Activated naive CD4-positive, alpha-beta T cell treated with Interleukin-2 at 50 U/mL for 16 hours (primary cell): ENCODE measurements at places on chromosomes 13 and 19.

GRCh38 chr19:46974181-46974580, 45.5 kb upstream of the NPAS1 start:
- DNase-seq: no peak

DNA sequence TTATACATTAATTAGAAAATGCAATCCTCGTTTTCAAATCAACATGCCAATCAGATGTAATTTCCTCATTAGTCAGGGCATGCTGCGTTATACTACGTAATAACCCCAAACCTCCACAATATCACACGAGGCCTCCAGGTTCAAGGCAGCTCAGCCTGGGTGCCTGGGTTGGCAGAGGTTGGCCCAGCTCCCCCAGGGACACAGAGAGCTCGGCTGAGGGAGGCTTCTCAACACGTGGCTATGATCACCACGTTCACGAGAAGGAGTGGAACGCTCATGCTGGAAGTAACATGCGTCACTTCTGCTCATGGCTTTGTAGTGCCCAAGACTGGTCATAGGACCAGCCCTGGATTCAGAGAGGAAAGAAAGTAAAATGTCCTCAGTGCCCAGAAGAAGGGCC, 144.9 kb upstream of the SOX1 start:
- DNase-seq: no peak

GRCh38 chr13:36456577-36456976, 24.3 kb downstream of the CCNA1 start:
- no peak for DNase-seq

DNA sequence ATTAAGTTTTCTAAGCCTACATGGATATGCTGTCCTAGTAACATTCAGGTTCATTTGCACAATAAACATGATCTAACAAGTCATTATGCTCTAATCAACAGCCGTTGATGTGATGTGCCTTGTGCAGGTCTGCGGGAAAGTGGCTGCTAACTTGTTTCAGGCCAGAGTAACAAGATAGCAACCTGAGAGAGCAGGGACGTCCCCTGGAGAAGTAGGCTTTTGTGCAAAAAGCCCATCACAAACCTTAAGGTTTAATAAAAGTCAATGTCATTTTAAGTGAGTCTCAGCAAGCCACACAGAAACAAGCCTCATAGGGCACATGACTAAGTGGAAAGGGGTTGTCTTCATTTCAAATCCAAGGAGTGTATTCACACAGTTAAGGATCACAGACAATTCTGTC, 17.6 kb downstream of the FOXO1 start:
- no peak for DNase-seq

DNA sequence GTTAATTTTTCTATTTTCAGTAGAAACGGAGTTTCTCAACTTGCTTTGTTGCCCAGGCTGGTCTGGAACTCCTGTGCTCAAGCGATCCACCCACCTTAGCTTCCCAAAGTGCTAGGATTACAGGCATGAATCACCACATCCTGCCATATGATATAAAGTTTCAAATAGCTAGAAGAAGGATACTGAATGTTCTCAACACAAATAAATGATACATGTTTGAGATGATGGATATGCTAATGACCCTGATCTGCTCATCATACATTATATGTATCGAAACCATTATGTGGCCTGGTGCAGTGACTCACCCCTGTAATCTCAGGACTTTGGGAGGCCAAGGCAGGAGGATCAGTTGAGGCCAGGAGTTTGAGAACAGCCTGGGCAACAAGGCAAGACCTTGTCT, 11.5 kb downstream of the CIB3 start:
- peak; percentile 22 for DNase-seq

- DNase-seq: no peak
These were observed 223.8 kb downstream of the MAB21L1 start for GRCh38 chr13:35252536-35253205.

- DNase-seq: no peak
These were observed 108.5 kb upstream of the C1QTNF9B start for GRCh38 chr13:24005755-24006281.

DNA sequence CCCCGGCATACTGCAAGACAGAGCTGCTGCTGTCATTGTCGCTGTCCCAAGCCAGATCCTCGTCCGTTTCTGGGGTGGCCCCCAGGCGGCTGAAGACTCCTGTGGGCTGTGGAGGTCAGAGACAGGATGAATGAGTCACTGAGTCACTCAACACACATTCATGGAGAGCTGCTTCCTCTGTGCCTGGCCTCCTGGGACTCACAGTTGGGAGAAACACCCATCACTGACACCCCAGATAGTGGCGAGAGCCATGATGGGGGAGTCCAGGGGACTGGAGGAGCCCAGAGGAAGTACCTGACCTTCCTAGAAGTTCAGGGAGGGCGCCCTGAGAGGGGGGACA, 26.0 kb downstream of the C19orf47 start:
- DNase-seq: no peak

- no peak for DNase-seq
These were observed 69.9 kb downstream of the GPC5 start for GRCh38 chr13:91468301-91468700.

DNA sequence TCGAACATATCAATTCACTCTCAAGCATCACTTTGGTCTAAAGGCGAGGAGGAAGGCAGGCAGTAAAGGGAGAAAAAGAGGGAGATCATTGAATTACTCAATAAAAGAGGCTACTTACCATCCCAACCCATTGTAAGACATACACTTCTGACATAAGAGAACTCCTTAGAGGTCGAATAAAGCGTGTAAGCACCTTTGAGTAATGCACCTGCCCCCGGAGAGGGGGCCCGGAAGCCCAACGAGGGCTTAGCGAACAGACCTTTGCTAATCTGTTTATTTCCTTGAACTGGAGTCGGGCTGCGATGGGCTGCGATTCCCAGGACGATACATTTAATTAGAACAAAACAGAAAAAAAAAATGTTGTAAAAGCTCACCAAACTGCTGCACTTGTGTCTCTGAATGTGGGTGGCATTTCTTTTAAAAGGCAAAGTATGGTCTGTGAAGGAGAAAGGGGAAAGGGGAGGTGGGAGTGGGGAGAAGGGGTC, 3.0 kb downstream of the ZC3H4 start:
- peak; percentile 64 for DNase-seq

- no peak for DNase-seq
These were observed 173.5 kb downstream of the KCNRG start for GRCh38 chr13:50188696-50189095.

- no peak for DNase-seq
These were observed 6.7 kb downstream of the SIGLEC11 start for GRCh38 chr19:49954092-49954829.

GRCh38 chr13:111409413-111409812, 89.0 kb downstream of the TEX29 start:
- no peak for DNase-seq

DNA sequence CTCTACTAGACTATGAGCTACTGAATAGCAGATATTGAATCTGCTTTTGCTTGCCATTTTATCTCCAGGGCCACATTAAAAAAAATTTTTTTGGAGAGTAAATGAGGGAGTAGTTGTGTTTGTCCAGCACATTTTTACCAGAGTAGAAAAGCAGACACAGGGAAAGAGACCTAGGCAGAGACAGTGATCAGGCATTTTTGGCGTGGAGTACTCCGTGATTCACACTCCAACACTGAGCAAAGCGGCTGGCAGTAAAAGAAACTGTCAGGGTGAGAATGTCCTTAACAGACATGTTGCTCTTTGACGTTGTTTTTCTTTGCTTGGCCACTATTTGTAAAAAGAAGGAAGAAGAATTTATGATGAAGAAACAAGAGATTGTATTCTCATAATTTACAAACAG, 304.0 kb downstream of the TDRD3 start:
- DNase-seq: no peak

GRCh38 chr13:79328510-79328909, 77.5 kb downstream of the RBM26 start:
- no peak for DNase-seq

GRCh38 chr19:4974880-4975469, 6.1 kb downstream of the KDM4B start:
- DNase-seq: no peak

DNA sequence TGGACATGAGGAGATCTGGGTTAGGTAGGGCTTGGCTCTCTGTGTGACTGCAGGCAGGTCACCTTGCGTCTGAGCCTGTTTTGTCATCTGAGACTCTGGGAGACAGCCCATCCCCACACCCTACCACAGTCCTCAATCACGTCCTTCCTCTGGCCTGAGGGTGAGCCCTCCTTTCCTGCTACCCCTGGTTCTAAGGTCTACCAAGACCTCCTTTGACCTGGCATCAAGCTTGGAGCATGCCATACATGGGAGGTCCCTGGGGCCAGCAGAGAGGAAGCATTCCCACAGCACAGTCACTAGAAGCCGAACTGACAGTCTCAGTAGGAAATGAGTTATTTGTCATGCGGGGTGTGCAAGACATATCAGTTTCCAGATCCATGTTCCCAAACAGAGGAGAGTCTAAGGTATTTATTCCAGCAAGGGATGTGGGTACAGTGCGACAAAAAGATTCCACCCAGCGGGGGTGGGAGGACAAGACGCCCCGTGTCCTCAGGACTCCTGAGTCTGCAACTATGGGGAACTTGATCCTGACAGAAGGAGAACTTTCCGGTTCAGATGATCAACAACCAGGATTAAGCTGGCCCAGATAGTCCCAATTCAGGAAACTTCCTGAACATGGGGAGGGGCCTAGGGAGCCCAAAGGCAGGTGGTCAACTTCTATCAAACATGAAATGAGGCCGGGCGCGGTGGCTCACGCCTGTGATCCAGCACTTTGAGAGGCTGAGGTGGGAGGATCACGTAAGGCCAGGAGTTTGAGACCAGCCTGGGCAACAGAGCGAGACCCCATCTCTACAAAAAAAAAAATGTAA, 9.5 kb downstream of the ARRDC2 start:
- DNase-seq: no peak

DNA sequence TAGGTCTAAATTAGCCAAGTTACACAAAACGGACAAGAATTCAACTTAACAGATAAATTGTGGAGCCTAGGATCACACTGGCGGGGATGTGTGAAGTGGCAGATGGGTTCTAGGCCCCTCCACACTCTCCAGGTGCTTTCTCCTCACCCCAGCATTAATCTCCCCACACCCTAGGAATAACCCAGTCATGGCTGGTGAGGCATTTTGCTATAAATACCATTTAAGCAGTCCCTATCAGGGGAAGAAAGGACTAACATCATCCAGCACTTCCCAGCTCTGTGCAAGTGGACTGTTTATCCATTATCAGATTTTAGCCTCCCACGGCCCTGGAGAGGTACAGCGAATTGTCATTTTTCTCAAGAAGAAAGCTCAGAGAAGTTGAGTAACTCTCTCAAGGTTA, 154.9 kb downstream of the NUFIP1 start:
- DNase-seq: no peak

DNA sequence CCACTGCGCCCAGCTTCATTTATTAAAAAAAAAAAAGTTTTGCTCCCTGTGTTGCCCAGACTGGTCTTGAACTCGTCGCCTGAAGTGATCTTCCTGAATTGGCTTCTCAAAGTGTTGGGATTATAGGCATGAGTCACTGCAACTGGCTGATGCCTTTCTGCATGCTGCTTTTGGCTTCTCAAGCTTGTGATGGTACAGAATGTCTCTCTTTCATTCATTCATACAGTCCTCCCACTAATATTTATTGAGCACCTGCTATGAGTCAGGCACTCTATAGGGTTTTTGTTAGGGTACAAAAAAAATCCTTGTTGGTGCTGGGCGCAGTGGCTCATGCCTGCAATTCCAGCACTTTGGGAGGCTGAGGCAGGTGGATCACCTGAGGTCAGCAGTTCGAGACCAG, 9.0 kb downstream of the TSPAN16 start:
- DNase-seq: no peak

DNA sequence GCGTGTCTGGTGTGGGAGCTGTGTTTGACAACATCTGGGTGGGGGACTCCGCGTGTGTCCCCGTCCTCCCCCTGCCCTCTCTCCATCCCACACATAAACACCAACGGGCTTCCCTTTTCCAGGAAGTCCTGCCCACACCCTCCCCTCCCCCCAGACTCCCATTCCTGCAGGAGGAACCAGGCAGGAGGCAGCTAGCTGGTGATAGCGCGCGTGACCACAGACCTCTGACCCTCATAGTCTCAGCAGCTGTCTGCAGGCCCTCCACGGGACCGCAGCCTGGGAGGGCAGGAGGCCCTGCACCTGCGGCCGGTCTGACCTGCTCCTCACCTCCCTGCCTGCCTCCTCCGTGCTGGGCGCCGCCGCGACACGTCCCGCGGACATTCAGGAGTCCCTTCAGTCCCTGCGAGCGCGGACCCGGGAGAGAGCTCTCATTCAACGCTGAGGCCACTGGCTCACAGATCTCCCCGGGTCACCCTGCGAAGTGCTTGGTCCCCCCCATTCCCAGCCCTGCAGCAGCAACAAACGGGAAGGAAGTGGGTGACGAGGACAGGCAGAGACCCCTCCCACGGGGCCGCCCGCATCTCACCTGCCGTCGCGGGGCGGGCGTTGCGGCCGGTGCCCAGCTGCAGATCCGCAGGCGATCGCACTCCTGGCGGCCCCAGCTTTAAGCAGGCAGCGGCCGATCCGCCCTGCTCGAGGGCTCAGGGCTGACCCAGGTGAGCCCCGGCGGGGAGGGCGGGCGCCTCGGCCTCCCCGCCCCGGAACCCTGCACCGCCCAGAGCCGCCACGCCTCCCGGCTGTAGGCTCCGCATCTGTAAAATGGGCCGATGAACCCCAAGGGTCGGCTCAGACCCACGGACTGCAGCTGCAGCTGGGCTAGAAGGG, 1.1 kb upstream of the ACP5 start:
- peak; percentile 48 for DNase-seq

DNA sequence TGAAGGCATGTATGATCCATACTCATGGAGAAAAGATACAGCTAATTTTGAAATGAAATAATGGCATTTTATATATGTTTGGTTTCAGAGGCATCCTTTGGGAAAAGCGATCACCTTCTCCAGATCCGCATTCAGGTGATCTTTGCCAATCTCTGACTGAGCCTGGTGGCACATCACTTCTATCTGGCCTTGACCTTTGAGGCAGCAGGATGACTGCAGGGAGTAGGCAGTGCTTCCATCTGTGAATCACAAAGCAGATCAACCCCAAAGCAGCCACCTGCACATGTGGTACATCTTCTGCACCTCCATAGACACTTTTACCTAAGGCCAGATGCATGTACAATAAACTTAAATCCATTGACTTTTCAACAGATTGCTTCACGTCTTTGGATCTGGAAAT, 53.4 kb downstream of the SPATA13 start:
- DNase-seq: no peak

DNA sequence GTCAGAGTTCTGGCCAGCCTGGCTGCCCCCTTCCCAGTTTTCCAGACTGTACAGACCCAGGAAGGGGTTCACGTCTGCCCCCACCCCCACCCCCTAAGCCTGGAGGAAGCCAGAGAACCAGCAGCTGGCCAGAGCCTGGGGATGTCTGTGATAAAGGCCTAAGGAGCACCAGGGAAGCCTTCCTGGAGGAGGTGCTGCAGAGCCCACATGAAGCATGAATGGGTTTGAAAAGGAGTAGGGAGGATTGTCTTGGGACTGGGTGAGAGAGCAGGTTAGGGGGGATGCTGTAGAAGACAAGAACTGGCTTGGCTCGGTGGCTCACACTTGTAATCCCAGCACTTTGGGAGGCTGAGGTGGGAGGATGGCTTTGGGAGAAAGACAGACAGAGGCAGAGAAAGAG, 5.8 kb downstream of the SHKBP1 start:
- DNase-seq: no peak

DNA sequence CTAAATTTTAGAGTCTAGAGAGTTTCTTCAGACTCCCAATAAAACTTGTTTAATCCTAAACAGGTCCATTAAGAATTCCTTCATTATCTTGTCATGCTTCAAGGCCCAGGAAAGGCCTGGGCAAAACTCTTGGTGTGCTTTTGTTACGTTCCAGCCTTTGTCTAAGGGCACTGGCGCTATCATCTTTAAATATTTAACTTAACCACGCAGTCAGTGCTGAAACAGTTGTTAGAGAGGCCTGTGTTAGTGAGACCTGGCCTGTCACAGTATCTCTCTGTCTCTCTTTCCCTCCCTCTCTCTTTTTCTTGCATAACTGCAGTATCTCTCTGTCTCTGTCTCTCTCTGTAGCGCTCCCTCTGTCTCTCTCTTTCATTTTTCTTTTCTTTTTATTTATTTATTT, 8.2 kb upstream of the OR1M1 start:
- no peak for DNase-seq
